ENCODE measurements at places on chromosomes 4 and X.

- no peak for DNase-seq
Observed at GRCh38 chr4:55178226-55179005, 53.0 kb upstream of the KDR start.

DNA sequence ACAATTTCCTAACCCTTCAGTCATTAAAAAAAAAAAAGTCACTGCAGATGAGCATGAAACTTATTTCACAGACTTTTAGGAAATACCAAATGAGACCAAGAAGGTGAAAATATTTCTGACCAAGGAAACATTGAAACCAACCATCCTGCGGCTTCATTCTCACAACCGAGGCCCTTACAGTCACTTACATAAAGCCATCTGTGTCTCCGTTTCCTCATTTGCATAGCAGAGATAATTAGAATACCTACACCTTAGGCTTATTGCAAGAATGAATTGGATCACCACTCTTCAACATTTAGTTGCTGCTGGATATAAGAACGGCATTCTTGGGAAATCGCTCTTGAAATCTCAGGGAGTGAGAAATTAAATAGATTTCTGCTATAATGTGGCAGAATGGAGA, 356.2 kb downstream of the HS3ST1 start:
- DNase-seq = no peak

GRCh38 chrX:112368371-112368770, 285.8 kb upstream of the TRPC5 start:
- DNase-seq = peak; percentile 3

DNA sequence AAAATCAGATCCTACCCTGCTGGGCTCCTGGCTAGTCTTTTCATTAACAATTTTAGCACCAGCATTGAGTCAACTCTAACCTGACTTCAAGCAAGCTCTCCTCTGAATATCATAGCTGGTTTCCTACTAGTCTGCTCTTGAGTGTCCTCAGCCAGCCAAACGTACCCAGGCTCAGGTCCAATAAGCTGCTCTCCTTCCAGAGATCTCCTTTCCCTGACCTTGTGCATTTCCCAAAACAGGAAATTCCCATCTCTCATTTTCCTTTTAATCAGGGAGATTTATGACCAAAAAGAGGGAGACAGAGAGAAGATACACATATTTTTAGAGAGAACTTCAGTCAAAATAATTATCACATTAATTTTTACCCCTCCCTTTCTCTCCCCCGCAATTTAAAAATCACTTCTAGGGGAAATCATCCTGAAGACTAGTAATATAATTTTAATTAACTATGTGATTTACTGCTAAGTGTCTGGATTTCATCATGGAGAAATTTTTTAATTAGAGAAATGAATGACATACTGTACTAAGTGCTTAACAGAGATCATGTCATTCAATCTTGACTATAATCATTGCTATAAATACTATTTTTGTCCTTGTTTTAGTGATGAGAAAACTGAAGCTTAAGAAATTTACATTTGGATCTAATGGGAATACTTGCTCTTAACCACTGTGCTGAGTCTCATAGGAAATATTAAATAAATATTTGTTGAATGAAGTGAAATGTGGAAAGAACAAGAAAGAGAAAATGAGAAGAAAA, 421.7 kb upstream of the INTU start:
- DNase-seq = no peak

DNA sequence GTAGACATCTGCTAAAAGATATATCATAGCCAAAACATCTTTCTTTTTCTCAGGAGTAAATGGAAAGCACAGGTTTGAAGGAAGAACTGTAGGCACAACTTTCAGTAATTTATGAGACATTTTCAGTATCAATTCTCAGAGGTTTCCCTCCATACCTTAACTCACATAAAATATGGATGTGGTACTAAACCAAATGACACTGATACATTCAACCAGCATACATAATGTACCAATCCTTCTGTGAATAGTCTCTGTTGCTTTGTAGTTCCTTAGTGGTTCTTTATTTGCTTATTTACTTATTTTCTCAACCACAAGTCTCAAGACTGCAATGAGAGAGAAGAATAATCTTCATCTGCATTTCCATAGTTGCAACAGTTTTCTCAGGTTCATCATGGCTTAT, 96.1 kb downstream of the ARHGAP24 start:
- no peak for DNase-seq

- no peak for DNase-seq
Observed at GRCh38 chr4:18171896-18172295, 150.3 kb upstream of the LCORL start.

DNA sequence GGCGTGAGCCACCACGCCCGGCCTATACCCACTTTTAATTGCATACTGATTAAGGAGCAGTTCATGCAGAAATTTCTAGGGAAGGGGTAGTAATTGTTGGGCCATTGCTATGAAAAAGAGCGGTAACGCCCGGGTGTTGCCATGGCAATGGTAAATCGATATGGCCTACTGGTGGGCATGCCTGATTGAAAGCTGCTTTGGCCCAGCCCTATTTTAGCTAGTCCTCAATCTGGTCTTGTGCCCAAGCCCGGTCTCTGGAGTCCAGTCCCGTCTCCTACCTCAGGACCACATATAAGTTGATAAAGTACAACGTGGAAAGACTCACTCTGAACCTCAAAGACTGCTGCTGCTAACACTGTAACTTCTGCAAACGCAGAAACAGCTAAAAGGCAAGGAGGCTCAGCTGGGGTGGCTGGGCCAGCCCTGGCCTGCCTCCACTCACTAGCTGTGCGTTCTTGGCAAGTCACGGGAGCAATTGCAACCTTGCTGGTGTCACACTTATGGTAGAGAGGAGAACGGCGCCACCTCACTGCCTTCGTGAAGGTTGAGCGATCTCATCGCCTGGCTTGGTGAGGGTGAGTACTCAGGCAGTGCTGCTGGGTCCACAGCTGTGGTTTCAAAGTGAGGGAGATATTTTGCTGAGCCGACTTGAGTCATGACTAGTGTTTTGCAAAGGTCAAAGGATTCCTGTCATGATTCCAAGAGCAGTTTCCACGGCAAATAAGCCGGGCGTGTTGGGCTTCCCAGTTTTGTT, 57.0 kb upstream of the GRPEL1 start:
- DNase-seq = no peak

GRCh38 chr4:98618680-98619079, 39.7 kb downstream of the TSPAN5 start:
- no peak for DNase-seq

GRCh38 chrX:149962859-149963757, 24.8 kb upstream of the EOLA2 start:
- DNase-seq = peak; percentile 20

DNA sequence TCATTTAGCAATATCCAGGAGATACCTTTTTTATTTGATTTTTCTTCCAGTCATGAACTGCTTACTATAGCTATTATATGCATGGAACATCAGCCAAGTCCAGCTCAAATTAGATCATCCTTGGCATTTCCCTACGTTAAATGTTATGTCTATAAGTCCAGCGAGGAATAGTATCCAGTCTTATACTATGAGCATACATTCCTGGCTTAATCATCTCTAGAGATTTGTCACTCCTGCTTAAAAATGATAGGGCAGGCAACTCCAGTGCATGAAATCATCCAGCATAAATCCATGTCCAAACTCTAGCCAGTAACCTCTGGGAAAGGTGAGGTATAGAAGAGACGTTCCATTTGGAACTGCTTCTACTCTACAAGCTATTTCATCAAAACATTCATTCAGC, 126.7 kb upstream of the VCX2 start:
- no peak for DNase-seq

GRCh38 chr4:152310257-152310656, 225.6 kb downstream of the FBXW7 start:
- DNase-seq = no peak

DNA sequence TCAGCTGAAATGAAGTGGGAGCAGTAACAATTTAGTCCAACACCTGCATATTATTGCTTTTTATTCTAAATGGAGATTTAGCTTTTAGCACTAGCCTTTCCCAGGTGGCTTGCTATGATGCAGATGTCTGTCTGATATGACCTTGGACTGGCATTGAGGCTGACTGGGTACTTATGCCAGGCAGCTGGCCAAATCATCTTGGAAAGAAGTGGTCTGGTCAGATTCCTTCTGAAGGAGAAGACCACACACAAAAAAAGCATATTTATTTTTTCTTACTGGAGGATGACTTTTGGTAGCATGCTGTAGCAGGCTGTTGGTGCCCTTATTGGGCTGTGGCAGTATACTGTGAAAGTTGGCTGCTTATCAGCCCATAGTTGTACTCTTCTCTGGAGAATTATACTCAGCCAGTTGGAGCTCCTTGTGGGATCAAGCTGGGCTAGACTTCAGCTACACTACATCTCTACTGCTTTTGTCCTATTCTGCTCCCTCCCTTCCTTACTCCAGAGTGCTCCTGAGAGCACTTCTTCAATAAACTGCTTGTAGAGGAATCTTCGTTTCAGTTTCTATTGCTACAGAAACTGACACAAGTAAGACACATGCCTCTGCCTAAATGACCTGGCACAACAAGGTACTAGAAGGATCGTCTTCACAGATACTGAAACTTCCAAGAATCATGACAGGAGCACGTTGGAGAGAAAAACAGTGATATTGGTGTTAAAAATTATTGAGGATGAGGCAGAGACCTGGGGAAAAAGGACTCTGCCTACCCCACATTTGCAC, 196.8 kb upstream of the RPS6KA3 start:
- DNase-seq = no peak

GRCh38 chrX:10079231-10079630, 77.5 kb upstream of the CLCN4 start:
- DNase-seq = no peak

DNA sequence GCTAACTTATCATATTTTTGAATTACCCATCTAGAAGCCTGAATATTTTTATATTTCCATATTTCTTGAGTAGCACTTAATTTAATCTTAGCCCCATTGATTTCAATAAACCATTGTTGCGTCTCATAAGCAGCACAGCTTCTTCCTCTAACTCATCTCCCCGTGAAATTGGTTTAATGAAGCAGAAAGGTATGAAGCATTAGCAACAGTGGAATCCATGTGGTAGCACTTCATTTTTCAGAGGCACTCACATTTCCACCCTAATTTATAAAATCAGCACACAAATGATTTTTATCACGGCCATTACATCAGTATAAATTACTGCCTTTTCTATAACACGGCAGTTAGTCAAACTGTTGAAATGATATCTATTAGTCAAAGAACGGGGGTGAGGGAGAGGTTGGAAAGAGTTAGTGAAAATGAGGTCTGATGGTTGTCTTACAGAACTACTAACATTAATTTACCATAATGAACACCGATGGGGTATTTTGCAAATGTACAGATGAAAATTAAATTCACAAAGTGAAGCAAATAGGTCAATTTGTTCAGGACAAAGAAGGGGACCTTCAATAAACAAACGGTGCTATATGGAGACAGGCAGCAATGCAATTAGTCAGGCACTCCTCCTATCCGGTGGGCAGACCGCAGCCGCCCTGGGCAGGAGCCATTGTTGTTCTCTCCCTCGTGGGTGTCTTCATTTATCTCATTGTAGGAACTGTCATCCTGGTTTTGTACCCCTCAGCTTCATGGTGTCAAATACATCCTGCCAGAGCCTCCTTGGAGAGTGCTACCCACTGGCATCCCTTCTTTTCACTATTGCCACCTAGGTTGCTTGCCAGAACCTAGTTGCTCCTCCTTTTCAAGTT, 205.7 kb downstream of the SOX3 start:
- no peak for DNase-seq

- no peak for DNase-seq
Observed at GRCh38 chrX:67731061-67731460, 187.2 kb downstream of the AR start.

DNA sequence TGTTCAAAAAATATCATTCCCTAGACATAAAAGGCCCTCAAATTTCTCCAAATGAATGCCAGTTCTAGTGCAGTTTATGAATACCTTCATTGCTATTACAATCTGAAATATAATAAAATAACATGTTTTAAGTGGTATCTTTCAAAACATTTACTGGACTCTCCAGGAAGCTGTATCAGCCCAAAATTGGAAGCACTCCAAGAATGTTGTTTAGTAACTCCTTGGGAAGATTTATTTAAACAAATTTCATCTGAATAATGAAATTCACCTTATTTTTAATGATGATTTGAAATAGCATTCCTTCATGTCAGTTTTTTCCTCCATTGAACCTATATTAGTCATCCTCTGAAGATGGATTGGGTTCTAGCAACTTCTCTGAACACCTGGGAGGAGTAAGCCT, 217.2 kb upstream of the PCDH18 start:
- no peak for DNase-seq

- peak; percentile 10 for DNase-seq
Observed at GRCh38 chr4:147078875-147079658, 133.4 kb upstream of the TTC29 start.

GRCh38 chr4:156941940-156942548, 29.6 kb downstream of the PDGFC start:
- peak; percentile 41 for DNase-seq

- no peak for DNase-seq
Observed at GRCh38 chr4:61588621-61589402, 388.7 kb downstream of the ADGRL3 start.

- DNase-seq = peak; percentile 17
Observed at GRCh38 chr4:17664755-17665154, 50.3 kb downstream of the MED28 start.

DNA sequence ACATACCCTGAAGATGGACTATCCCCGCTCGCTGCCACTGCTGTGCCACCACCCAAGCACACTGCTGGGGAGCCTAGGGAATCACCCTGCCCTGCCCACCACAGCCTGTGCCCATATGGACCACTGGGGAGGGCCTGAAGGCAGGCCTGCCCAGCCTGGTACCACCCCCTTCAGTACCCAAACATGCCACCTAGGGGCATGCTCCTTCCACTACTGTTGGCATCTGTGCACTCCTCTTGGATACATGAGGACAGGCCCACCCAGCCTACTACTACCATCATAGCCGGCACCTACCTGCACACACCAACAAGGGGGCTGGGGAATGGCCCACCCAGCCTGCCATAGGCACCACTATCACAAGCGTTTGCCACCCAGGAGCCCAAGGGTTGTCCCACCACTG, 30.1 kb upstream of the PRDX4 start:
- DNase-seq = no peak

DNA sequence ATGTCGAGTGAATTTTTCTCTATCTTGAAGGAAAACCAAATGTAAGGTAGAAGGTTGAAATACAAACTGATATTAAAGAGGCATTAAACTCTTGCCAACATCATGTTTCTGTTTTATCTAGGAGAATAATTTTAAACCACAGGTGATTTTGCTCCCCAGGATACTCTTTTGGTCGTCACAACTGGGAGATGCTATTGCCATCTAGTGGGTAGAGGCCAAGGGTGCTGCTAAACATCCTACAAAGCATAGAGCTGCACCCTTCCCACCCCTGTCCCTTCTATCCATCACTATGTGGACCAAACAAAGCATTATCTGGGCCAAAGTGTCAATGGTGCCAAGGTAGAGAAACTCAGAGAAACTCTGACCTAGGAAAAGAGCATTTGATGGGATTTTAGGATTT, 154.6 kb upstream of the MAGEB2 start:
- no peak for DNase-seq

DNA sequence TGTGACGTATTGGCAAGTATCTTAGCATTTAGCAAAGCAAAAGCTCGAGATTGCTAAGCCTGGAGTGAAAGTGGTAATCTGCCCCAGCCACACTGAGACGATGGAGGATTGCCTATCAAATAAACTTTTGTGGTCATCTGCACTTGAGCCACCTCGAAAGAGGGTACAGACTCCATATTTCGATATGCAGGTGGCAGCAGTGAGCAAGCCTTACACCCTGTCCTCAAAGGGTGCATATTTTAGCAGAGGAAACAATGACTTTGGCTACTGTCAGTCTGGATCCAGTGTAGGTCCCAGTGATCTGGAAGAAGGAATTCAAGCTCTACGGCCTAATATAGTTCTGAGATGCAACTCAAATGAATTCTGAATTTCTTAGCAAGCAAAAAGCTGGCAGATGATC, 153.9 kb downstream of the ATG4A start:
- DNase-seq = no peak

- no peak for DNase-seq
Observed at GRCh38 chrX:54171527-54172250, 11.4 kb downstream of the FAM120C start.

Measured in RPMI8226 (cell line).